Hepatocyte (in vitro differentiated cells): ENCODE measurements at places on chromosomes 3 and 15. TPM values are rescaled to one million over a fixed set of nuclear protein-coding genes. Genes with fewer than 3 reads are reported as not detected.

The SGO1 gene
- 4.5 and 6.7 TPM in 2 replicates for total RNA-seq

The GOLGA8G gene
- total RNA-seq = not detected in 2 replicates

The GABRA5 gene
- total RNA-seq = 0.10 and 0.20 TPM in 2 replicates

The ERC2 gene
- 4.7 and 5.3 TPM in 2 replicates for total RNA-seq

The A4GNT gene
- total RNA-seq = 0.16 and 0.67 TPM in 2 replicates

The PPP1R14D gene
- total RNA-seq = 0.24 TPM in 1 of 2 replicates, not detected in the other

The IRAK2 gene
- 3.7 and 4.0 TPM in 2 replicates for total RNA-seq

The THBS1 gene
- total RNA-seq = 191 and 220 TPM in 2 replicates
